GOT3 (cell line): ENCODE measurements at places on chromosomes 6 and 20.

- no peak for DNase-seq
Measured at GRCh38 chr6:16844183-16844582, 82.9 kb upstream of the ATXN1 start.

- no peak for DNase-seq
Measured at GRCh38 chr6:113594726-113595125, 262.4 kb upstream of the MARCKS start.

- DNase-seq = no peak
Measured at GRCh38 chr6:63581355-63582013, 9.2 kb downstream of the LOC128125822 start.

DNA sequence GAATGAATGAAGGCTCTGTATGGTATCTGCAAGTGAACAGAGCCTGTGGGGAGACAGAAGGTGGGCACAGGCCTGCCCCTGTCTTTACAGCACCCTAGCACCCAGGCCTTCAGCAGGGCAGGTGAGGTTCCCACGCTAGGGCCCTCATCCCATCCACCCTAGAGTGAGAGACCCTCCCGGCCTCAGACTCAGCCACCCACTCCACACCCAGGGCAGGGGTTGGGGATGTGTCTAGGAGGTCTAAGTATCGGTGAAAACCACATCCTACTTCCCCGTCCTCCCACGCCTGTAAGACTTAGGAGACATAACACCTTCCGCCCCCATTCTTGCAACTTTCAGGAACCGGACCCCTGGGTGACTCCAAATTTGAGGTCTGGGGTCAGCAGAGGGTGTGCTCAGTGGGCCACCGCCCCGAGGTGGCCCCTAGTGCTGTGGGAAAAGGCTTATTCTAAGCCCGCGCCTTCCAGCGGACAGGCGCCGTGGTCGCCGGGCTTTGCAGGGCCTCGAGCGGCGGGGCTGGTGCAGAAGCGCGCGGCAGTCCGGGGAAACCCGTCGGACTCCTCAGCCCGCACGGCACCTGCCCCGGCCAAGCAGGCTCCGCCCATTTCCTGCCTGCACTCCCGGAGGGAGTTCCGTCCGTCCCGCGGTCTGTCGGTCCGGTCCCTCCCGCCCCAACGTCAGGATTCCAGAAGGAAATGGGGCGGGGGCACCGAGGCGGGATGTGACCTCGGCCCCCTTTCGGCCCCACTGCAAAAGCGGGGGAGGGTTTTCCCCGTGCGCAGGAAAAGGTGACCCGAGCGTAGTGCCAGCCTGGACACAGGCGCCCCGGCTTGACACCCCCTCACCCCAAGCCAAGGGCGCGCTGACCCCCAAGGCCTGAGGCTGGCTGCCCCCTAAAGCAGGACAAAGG lies 868 bp downstream of the SAMD10 start:
- no peak for DNase-seq

DNA sequence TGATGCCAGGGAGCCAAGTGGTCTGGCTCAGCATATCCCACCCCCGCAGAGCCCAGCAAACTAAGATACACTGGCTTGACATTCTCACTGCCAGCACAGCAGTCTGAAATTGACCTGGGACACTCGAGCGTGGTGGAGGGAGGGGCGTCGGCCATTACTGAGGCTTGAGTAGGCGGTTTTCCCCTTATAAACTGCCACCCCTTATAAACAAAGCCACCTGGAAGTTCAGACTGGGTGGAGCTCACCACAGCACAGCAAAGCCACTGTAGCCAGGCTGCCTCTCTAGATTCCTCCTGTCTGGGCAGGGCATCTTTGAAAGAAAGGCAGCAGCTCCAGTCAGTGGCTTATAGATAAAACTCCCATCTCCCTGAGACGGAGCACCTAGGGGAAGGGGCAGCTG lies 19.4 kb downstream of the TINAG start:
- DNase-seq = no peak

DNA sequence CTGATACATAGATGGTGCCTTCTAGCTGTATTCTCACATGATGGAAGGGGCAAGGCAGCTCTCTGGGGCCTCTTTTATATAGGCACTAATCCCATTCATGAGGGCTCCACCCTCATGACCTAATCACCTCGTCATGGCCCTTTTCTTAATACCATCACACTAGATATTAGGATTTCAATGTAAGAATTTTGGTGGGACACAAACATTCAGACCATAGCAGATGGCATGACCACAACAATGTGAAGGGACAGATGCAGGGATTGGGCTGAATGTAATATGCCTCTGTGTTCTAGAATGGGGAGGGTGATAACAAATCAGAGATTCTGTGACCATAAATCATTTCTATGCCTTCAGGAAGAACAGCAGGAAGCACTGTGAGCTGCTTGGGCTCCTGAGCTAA lies 145.8 kb downstream of the LCA5 start:
- no peak for DNase-seq

GRCh38 chr6:78797270-78797669 lies 70.1 kb upstream of the IRAK1BP1 start:
- DNase-seq = no peak

DNA sequence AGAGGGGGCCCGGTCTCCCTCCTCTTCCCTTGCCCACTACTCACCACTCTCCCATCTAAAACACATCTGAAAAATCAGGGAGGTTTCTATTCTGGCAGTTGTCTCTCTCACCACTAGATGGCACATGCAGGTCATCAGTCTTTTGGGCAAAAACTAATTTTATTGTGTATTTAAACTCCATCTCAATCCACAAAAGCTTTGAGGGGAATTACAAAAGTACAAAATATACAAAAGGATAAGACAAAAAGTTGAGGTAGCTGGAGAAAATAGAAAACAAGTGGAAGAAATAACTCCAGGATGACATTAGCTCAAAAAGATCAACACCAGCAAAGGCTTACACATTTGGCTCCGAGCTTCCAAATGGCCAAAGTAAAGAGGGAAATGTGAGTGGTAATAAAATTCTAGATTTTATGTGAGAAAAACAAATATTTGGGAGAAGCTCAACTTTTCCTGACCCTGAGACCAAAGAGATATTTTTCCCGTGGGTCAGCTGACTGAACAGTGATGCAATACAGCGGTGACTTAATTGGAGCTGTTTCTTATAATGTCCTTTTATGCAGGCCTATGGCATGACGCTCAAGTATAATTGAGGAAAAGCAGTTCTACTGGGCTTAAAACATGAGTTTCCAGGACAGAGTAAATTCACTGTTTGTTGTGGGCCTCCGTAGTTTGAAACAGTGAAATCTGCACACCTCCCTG lies 79.8 kb upstream of the CHD6 start:
- no peak for DNase-seq

- no peak for DNase-seq
Measured at GRCh38 chr6:136471372-136471771, 78.8 kb downstream of the MAP7 start.

GRCh38 chr6:105587349-105588122 lies 184.7 kb upstream of the PREP start:
- no peak for DNase-seq

DNA sequence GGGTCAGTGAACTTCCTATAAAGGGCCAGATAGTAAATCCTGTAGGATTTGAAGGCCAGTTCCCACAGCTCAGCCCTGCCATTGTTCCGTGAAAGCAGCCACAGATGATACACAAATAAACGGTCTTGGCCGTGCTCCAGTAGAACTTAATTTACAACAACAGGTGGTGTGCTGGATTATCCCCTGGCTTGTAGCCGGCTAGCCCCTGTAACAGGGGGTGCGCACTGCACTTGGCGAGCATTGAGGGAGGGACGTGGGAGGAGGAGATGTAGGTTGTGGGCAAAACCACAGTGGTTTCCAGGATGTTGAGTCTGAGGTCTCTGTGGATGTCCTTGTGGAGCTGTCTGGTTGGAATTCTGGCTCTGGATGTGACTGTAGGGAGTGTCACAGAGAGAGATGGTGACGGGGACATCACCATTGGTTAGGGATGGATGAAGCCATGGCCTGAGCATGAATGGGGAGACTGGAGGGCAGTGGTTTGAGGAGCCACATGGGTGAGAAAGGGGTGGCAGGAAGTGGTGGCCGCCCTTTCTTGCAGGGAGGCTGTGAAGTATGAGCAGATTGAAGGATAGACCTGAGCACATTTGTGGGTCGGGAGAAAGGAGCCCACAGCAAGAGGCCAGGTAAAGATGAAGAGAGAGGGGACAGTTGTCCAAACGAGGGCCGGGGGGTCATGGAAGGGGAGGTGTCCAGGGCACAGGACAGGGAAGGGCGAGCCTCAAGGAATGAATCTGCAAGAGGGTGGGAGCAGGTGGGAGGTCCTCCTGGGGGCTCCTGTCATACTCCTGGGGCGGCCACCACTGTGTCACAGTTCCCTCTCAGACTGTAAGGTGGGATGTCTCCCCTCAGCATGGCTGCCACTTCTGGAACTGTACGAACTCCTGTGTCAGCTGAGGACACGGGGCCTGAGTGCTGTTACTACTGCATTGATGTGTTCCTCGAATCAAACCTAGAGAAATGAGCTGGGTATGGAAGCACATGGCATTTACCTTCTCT lies 53.6 kb downstream of the CDH26 start:
- DNase-seq = no peak

DNA sequence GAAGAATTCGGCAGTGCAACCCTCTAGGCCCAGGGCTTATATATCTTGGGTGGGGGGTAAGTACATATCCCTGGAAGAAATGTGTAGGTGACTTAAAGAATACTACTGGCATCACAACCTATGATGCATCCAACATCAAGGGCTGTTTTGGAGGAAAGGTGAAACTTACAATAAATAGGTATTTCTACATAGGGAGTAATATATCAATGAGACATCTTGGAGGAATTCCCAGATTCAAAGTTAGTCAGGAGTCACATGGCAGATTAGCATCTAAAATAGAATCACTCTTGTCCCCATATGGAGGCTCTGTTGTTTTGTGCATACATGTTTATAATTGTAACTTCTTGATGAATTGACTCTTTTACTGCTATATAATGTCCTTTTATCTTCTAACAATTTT lies 375.5 kb downstream of the PAX1 start:
- no peak for DNase-seq

DNA sequence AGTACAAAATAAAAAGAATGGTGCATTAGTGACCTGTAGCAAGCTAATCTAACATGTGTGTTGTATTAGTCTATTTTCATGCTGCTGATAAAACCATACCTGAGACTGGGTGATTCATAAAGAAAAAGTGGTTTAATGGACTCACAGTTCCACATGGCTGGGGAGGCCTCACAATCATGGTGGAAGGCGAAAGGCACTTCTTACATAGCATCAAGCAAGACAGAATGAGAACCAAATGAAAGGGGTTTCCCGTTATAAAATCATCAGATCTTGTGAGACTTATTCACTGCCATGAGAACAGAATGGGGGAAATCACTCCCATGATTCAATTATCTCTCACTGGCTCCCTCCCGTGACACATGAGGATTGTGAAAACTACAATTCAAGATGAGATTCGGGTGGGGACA lies 45.4 kb upstream of the AIG1 start:
- DNase-seq = no peak

DNA sequence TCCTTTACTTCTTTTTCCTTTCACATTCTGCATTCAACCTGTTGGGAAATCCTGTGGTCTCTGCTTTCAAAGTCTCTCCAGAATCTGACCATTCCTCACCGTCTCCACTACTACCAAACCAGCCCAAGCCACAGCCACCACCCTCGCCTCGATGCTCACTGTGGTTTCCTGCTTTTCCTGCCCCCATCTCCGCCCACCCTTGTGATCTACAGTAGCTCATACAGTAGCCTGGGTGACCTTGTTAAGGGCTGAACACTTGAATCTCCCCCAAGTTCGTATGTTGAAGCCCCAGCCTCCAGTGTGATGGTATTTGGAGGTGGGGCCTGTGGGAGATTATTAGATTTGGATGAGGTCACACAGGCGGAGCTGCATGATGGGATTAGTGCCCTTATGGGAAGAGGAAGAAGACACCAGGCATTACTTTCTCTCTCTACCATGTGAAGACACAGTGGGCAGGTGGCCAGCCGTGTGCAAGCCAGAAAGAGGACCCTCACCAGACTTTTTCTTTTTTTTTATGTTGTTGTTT lies 189.0 kb upstream of the UST start:
- DNase-seq = no peak

DNA sequence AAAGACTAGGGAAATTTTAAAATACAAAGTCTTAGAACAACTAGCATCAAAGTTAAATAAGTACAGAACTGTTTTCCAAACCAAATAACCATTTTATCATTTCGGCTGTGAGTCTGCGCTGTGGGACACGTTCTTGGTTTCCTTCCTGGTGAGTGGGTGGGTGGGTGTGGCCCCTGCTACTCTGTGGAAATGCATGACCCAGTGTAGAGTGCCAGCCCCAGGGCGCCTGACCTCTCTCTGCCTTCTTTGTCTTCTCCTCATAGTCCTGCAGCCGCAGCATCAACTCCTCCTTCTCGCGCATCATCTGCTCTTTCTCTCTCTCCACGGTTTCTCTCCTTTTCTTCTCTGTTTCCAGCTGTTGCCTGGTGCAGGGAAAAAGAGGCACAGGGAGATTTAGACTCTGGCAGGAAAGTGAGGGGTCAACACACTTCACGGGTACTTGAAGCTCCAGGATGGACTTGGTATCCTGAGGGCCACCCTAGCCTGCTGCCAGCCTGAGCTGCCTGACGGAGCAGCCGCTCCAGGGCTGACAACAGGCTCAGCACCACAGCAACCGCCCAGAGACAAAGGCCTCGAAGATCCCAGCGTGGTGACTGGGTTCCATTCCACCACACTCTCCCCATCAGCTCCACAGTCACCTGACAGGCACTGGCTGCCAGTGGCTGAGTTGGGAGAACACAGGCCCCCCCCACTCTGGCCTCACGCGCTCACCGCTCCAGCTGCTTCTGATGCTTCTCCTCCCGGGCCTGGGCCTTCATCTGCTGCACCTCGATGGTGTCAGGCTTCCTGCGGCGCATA lies 48.4 kb downstream of the EZR start:
- no peak for DNase-seq

DNA sequence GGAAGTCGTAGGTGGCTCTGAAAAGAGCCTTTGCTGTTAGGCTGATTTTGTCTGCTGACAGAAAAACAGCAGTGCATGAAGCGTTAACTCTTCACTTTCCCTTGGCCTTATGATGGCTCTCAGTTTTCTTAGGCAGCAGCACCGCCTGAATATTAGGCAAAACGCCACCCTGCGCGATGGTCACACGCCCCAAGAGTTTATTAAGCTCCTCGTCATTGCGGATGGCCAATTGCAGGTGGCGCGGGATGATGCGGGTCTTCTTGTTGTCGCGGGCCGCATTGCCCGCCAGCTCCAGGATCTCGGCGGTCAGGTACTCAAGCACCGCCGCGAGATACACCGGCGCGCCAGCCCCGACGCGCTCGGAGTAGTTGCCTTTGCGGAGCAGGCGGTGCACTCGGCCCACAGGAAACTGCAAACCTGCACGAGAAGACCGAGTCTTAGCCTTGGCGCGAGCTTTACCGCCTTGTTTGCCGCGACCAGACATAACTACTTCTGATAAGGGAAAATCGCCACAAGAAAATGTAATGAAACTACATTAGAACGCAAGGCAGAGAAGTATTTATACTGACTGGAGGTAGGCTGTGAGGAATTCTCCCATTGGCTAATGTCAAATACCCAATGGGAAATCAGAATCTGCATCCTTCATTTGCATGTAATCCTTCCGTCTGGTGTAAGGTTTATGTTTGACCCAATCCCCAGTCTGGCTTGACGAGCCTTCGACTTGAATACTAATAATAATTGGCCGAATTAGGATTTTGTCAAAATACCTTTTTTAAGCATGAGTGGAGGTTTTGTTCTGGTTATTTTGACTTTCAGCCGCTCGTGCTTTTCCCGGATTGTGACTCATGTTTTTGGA lies 53.9 kb upstream of the HFE start:
- peak; percentile 73 for DNase-seq

GRCh38 chr6:157246771-157247484 lies 76.4 kb downstream of the TMEM242 start:
- no peak for DNase-seq

GRCh38 chr20:36571564-36572504 lies 1.6 kb upstream of the TGIF2 start:
- no peak for DNase-seq

GRCh38 chr6:132623106-132623845 lies 799 bp downstream of the TAAR2 start:
- no peak for DNase-seq
